CD8-positive, alpha-beta T cell (primary cell): ENCODE measurements at places on chromosomes 2 and 18.
A peak's percentile ranks its signal among the peaks of the same experiment; 100 is the strongest.

DNA sequence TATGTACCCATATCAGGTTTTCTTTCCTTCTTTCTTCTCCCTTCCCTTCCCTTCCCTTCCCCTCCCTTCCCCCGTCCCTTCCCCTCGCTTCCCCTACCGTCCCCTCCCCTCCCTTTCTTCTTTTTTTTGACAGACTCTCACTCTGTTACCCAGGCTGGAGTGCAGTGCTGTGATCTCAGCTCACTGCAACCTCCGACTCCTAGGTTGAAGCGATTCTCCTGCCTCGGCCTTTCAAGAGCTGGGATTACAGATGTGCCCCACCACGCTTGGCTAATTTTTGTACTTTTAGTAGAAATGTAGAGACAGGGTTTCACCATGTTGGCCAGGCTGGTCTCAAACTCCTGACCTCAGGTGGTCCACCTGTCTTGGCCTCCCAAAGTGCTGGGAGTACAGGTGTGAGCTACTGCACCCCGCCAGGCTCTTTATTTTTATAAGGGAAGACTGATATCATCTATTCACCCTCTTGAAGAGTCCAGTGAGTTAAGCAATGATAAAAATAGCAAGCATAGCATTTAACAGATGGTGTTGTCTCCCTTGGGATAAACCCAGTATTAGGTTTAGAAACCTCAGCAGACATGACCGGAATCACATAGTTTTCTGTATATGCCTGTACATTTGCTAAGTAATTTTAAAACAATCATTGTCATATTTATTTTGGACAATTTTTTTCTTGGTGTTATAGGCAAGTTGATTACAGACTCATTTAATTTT is 888.4 kb downstream of the TRIB2 start:
- DNase-seq = no peak

DNA sequence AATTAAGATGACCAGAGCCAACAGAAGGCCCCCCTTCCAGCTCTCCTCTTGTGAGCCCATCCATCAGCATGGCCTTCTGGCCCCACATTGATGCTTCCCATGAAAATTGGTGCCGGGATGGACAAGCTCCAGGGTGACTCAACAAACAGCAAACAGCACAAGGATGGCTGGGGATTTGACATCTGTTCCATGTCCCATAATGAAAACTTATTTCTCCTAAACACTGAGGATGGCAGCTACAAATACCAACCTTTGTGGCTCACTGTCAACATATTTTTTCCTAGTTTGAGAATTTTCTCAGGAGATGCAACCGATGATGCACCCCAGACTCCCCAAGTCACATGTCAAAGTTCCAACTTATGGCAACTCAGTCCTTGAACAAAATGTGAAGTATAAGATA is 169.6 kb upstream of the SIX2 start:
- DNase-seq = no peak

DNA sequence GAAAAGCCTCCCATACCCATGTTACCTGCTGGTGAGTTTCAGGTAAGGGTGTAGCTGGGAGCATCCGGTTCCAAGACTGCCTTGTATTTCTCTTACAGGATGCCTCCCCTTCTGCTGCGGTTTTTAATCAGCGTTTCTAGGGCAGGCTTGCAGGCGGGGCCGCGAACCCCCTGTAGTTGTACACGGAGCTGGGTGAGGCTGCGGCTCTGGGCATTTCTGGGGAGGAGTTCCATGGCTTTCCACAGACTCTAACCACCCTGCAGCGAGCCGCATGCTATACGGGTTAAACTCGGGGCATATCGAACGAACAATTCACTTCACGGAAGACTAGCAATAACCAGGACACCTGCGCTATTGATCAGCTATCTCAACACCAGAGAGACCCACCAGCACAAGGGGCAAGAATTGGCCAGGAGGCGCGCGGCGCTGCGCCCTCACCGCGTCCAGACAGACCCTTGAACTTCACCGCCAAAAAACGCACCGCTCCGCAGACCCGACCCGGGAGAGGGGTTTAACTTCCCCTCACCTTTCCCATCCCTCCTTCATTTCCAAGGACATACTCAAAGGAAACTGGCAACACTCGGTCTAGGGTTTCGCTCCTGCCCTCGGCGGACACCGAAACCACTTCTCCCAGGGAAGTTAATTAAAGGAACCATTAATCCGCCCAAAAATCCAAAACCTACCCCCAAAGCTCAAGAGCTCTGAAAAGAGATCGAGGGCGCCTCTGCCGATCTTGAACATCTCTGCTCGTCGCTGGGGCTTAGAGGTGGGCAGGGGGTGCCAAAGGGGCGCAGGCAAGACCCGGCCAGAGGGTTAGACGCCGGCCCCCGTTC is 909 bp downstream of the TGFA start:
- DNase-seq = no peak

- DNase-seq = no peak
These were observed 340.6 kb downstream of the PAX3 start for GRCh38 chr2:221958224-221958623.

- no peak for DNase-seq
These were observed 144.3 kb downstream of the RPIA start for GRCh38 chr2:88835726-88836125.

GRCh38 chr2:241859017-241859435 is 332 bp upstream of the PDCD1 start:
- peak; percentile 21 for DNase-seq

DNA sequence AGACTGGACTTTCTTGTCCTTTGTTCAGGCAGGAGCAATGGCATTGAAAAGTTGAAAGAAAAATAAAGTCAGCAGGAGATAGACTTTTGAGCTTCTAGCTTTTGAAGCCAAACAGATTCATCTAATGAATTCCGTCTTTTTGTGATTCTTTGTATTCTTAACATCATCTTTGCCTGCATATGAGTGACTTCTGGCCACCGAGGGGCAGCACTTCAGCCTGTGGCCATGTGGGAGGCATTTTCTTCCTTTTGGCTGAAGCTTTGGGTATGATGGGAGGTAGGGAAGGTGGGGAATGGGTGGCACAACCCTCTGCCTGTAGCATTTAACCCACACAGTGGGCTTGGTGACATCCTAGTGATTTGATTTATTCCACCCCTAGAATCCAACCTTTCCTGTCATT is 220.6 kb downstream of the SETBP1 start:
- no peak for DNase-seq

GRCh38 chr18:69755856-69756496 is 191.7 kb downstream of the CD226 start:
- peak; percentile 56 for DNase-seq

GRCh38 chr2:46870051-46870839 is 45.4 kb downstream of the MCFD2 start:
- no peak for DNase-seq

DNA sequence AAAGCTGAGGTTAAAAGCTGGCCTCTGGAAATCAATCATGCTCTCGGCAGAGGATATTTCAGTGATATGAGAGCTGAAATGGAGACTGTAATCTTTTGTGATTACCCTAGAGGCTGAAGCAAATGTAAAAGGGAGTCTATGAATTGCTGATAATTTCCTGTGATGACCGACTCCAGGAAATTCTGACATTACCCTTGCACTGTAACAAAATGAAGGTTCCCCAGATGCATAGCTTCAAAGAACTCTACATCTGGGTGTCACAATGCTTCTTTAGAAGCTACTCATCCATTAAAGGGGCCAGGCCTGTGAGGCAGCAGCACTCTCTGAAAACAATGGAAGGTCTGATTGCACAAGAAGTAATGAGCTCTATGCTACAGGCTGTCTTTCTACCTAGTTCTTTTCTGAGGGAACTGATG is 268.2 kb upstream of the SESTD1 start:
- DNase-seq = no peak

DNA sequence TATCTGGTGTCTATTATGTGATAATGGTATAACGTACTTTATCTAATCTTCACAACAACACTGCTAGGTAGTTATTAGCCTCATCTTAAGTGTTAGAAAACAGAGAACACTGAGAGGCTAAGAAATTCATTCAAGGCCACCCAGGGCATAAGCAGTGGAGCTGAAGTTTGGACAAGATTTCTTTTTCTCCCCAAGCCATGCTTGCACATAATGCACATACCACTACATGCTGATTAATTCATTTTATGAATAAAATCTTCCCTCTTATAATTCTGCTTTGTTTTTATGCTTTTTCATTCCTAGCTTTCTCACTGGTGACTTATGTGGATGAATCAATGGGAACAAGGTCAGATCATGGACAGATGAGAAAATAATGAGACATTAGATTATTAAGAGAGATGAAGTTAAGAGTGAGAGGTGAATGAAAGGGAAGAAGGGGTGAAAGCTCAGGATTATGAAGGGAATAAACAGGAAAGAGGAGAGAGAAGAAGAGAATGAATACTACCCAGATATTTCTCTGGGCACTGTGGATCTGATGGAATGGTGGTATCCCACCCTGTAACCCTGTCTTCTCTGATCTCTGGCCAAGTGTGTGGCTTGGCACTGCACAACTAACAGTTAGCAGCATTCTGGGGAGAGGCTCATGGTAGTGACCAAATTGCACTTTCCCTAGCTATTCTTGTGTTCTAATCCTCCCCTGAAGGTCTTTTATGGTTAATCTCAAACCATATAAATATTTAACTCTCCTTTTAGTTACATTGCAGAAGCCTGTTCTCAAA is 17.7 kb upstream of the GALNT3 start:
- no peak for DNase-seq

DNA sequence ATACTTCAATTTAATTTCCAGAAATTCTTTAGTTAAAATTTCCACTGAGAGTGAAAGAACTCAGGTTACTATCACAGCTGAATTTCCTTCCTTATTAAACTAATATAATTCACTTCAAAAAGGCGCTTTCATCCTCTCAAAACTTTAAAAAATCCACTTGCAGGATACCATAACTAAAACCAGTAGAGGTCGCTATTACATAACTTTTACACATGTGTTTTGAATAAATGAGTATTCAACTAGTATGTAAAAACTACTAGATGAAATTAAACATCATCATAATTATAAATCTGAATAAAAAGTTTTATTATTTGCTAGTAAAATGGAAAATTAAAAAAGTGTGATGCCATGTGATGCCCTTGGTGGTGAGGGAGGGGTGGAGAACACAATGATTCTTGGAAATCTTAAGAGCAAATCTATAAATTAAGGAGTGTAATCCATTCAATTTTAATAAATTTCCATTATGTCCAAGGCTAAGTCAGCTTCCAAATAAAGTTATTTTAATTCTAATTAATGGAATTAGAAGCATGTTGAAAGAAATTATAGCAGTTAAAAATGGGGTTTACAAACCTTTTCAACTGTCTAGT is 61.4 kb downstream of the SOS1 start:
- DNase-seq = peak; percentile 63
